ENCODE measurements at places on chromosomes 3 and 15.

GRCh38 chr15:31230630-31231485 is 95.8 kb upstream of the KLF13 start:
- peak; percentile 98 for DNase-seq

DNA sequence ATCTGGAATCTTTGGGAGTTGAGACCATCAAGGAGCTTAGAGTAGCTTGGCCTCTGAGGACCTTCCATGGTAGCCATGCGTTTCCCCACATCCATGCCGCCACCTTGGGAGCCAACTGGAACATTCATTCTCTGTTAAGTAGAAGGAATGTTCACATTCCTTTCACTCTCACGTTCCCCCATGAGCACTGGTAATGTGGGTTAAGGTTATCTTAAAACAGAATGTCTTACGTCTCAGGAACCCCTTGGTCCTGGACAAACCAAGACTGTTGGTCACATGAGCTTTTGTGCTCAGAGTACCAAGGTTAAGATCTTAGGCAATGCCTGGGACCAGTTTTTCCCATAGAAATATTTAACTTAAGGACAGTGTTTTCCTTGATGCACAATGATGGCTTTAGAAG is 211.7 kb upstream of the UBE2E1 start:
- no peak for DNase-seq

GRCh38 chr3:158804441-158804840 is 2.6 kb downstream of the MFSD1 start:
- no peak for DNase-seq

DNA sequence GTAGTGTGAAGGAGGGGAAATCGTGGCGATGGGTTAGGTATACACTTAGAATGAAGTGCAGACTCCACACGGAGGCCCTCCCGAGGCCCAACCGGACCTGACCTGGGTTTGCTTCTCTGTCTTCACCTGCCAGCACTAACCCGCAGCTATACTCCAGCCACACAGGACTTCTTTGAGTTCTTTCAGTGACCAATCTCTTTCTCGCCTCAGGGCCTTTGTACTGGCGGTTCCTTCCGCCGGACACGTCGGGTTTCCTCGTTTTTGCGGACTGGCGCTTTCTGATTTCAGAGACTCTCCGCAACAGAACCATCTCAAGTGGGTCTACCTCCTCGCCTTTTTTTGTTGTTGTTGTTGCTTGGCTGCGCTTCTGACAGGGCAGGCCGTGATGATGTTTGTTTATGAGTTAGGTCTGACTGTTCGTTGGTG is at the start of gene NEIL1:
TSS of gene NEIL1 (plus strand) at position 244 of the 426 bp plus-strand sequence. CDS start 1,867 bp downstream, outside the sequence.
- DNase-seq, result no peak

DNA sequence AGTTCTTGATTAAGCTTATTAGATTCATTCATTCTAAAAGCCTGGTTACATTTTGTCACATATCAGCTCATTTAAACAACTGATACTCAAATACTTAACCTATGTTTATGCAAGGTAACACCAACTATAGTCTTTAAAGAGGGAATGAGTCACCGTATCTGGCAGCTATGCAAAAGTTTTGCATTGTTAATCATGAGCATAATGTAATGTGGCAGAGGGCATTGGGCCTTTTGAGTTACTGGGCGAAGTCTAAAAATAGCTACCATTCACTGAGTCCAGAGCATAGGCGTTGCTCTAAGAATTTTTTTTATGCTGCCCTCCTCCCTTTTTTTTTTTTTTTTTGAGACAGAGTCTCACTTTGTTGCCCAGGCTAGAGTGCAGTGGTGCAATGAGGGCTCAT is 277.7 kb upstream of the ZNF717 start:
- no peak for DNase-seq

GRCh38 chr3:86743233-86743632 is 247.7 kb downstream of the VGLL3 start:
- no peak for DNase-seq

GRCh38 chr15:57184502-57184901 is 191.8 kb upstream of the CGNL1 start:
- no peak for DNase-seq
